ENCODE measurements at places on chromosomes 13 and 19. TPM values are rescaled to one million over a fixed set of nuclear protein-coding genes. Genes with fewer than 3 reads are reported as not detected.

GRCh38 chr13:59280297-59280696 is 883.4 kb downstream of the DIAPH3 start:
- H3K27me3 ChIP-seq, result no peaks in the 10 kb centered on the region
- no peak overlapping the region for H3K27ac ChIP-seq
- H3K4me1 ChIP-seq, result no peaks in the 10 kb centered on the region
- no peak overlapping the region for H3K4me3 ChIP-seq
- H3K36me3 ChIP-seq, result no peaks in the 10 kb centered on the region
- no peak for DNase-seq

GRCh38 chr13:104962411-104962810 is 1573.1 kb downstream of the EFNB2 start:
- H3K4me3 ChIP-seq, result no peak overlapping the region
- H3K27me3 ChIP-seq, result no peaks in the 10 kb centered on the region
- no peaks in the 10 kb centered on the region for H3K4me1 ChIP-seq

DNA sequence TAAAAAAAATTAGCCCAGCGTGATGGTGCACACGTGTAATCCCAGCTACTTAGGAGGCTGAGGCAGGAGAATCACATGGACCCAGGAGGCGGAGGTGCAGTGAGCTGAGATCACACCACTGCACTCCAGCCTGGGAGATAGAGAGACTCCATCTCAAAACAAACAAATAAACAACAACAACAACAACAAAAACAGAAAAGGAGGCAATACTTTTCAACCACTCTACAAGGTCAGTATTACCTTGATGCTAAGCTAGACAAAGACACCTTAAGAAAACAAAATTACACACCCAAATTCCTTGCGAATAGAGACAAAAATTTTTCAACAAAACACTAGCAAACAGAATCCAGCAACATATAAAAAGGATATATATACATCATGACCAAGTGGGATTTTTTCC is 39.7 kb downstream of the PEPD start:
- H3K4me1 ChIP-seq, result no peaks in the 10 kb centered on the region
- peaks cover 16% of the 10 kb centered on the region for H3K36me3 ChIP-seq
- no peak overlapping the region for H3K4me3 ChIP-seq
- H3K27ac ChIP-seq, result no peak overlapping the region
- H3K27me3 ChIP-seq, result no peaks in the 10 kb centered on the region
- DNase-seq, result no peak

Gene FUT1
- not detected for total RNA-seq

- H3K27ac ChIP-seq, result no peak overlapping the region
- H3K27me3 ChIP-seq, result peaks cover 2% of the 10 kb centered on the region
- no peak overlapping the region for H3K4me3 ChIP-seq
- H3K36me3 ChIP-seq, result no peaks in the 10 kb centered on the region
Measured at GRCh38 chr13:22470075-22470474, 710.7 kb upstream of the SGCG start.

Gene KLK3
- total RNA-seq, result not detected

Gene ZNF649
- 13.0 TPM for total RNA-seq

Gene NUFIP1
- total RNA-seq, result 4.3 TPM
